Motor neuron (in vitro differentiated cells): ENCODE measurements at places on chromosomes 2 and 18.
A peak's percentile ranks its signal among the peaks of the same experiment; 100 is the strongest.

- ATAC-seq, result no peak
Observed at GRCh38 chr2:127469974-127470373, 51.7 kb downstream of the PROC start.

GRCh38 chr2:54880428-54880827, 157.0 kb downstream of the EML6 start:
- ATAC-seq, result no peak

GRCh38 chr2:39781697-39782096, 2.6 kb upstream of the THUMPD2 start:
- ATAC-seq, result no peak

DNA sequence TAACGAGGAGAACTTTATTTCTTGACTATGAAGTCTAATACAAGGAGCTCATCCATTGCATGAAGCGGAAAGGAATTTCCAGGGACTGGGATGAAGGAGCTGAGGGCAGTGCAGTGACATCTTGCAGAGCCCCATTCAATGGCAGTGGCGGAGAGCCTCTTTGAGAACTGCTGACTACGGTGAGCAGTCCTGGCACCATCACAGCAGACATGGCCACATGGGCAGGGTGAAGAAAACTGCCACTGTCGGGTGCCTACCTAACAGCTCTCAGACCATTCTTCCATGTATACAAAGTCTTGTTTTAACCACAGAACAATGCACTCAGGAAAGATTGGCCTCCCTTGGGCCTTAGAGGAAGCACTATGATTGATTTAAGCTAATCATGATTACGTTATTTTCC, 506.1 kb upstream of the DCC start:
- ATAC-seq, result no peak

DNA sequence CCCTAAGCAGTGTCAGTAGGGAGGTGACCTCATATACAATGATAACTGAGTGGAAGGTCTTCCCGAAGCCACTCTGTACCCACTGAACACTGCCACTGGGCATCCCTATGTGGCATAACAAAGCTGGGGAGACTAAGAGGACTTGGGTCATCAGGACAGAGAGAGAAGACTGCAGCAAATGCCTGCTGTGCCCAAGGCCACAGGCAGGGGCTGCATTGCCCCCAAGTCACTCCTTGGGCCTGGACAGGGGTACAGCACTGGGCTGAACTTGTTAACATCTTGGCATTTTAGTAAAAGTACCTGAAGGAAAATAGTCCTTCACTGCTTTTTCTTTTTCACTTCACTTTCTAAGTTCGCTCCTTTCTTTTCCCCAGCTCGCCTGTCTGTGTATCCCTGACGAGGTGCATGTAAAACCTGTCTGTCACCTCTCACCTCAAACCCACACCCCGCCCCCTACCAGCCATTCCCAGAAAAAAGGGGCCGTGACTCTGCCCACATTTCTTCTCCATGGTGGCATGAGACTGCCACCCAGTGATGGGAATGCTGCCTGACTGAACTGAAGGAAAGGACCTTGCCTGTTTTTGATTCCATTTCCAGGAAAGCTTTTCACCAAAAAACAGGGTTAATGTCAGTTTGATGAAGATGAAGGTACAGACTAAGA, 62.9 kb downstream of the MTHFD2 start:
- peak; percentile 56 for ATAC-seq

DNA sequence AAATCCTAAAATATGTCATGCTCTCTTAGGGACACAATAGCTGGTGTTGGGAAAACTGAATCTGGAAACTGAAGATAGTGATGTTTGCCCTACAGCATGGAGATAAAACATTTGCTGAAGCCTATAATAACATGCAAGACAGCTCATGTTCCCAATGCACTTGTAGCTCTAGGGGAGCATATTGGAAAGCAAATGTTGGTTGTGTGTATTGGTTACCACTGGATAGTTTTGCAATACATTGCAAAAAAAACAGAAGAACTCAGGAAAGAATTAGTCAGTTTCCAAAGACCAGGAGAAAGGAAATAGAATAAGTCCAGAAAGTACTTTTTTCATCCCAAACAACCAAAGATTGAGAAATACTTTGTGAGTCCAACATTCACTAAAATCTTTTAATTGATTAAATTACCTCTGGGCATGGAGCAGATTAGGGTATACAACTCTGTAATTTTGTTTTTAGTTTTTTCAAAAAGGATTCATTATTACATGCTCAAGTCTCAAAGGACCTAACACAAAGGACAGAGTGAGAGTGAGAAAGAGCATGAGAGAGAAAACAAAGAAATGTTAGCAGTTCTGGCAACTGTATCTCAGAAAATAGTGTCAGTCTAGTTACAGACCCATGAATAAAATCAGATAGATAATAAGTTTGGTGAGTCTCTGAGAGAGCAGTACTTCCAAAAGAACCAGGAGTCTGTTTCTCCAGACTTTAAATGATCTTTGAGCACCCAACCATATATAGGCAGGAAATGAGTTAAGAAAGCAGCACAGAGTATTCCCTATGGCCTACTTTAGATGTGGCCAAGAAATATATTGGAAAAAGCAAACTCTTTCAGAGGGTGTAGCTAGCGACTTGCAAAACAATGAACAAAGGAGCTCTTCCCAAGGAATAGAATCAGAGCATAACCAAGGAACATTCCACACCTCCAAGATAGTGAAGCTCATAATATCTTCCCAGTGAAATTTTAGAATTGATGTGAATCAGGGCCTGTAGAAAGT, 36.6 kb upstream of the COL3A1 start:
- ATAC-seq, result no peak

GRCh38 chr2:190505696-190506095, 28.8 kb downstream of the NEMP2 start:
- ATAC-seq, result no peak
